ENCODE measurements at places on chromosomes 13 and 19.

DNA sequence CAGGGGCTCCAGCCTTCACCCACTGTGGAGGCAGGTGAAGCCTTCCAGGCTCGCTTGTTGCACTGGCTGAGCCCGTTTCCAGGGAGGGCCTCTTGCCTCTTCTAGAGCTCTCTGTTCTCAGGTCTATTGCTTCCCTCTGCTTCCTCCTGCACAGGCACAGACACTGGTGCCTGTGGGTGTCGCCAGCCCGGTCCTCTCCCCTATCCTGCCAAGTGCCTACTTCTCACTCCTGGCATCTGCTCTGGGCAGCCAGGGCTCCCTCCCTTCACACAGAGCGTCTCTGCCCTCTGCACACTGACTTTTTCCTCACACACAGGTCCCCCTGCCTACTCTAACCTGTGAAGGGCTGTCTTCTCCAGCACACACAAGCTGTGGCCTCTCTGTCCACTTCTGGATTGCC lies 60.3 kb downstream of the SLC7A9 start:
- DNase-seq: no peak

GRCh38 chr19:17648786-17649185 lies 39.4 kb downstream of the UNC13A start:
- DNase-seq: no peak

DNA sequence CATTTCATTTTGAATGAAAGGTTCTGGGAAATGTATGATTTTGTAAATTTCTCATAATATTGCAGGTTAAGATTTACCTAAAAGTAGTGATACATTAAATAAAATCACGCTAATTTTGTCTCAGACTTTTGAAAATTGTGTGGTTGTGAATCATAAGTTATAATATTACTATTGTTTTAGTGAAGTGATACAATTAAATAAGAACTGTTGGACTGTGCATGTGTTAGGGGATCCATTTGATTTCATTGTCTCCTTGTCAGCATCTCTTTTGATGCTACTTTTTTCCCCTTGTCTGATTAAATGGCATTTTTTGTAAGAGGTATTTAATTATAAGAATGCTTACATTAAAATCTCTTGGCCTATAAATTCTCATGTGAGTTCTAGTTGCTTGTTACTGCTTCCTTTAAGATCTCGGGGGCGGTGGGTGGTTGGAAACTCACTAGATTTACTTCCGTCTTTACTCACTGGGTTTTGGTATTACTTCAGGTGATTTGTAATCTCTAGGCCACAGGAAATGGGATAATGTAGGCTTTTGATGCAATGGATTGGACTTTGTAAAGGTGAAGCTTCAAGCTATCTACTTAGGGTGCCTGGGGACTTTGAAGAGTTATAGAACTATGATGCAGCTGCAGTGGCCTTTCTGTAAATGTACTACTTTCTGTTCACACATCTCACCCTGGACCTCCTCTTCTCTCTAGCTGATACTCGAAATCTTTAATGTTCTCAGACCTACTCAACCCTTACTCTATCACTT lies 66.5 kb downstream of the PAN3 start:
- DNase-seq: no peak

GRCh38 chr13:24680258-24680920 lies at the start of gene ATP12A:
ATP12A (plus strand) TSS chr13:24680408; CDS start chr13:24680744, 336 bp downstream.
- no peak for DNase-seq

DNA sequence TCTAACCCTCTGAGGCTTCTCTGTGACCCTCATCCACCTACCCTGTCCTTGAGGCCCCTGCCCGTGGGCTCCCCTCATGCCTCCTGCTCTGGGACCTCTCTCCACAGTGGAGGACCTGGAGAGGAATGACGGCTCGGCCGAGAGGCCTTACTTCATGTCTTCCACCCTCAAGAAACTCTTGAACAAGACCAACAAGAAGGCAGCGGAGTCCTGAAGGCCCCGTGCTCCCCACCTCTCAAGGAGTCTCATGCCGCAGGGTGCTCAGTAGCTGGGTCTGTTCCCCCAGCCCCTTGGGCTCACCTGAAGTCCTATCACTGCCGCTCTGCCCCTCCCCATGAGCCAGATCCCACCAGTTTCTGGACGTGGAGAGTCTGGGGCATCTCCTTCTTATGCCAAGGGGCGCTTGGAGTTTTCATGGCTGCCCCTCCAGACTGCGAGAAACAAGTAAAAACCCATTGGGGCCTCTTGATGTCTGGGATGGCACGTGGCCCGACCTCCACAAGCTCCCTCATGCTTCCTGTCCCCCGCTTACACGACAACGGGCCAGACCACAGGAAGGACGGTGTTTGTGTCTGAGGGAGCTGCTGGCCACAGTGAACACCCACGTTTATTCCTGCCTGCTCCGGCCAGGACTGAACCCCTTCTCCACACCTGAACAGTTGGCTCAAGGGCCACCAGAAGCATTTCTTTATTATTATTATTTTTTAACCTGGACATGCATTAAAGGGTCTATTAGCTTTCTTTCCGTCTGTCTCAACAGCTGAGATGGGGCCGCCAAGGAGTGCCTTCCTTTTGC lies 10.8 kb upstream of the ILF3 start:
- no peak for DNase-seq

GRCh38 chr13:98853771-98854221 lies 101.3 kb upstream of the SLC15A1 start:
- no peak for DNase-seq

DNA sequence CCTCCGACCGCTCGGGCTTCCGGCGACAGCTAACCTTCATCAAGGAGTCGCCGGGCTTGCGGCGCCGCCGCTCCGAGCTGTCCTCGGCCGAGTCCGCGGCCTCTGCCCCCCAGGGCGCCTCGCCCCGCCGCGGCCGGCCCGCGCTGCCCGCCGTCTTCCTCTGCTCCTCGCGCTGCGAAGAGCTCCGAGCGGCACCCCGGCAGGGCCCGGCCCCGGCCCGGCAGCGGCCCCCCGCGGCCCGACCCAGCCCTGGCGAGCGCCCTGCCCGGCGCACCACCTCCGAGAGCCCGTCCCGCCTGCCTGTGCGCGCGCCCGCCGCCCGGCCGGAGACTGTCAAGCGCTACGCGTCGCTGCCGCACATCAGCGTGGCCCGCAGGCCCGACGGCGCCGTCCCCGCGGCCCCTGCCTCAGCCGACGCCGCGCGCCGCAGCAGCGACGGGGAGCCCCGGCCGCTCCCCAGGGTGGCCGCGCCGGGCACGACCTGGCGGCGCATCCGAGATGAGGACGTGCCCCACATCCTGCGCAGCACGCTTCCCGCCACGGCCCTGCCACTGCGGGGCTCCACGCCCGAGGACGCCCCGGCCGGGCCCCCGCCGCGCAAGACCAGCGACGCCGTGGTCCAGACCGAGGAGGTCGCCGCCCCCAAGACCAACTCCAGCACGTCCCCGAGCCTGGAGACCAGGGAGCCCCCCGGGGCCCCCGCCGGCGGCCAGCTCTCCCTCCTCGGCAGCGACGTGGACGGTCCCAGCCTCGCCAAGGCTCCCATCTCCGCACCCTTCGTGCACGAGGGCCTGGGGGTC lies 9.6 kb downstream of the C19orf25 start:
- peak; percentile 57 for DNase-seq

DNA sequence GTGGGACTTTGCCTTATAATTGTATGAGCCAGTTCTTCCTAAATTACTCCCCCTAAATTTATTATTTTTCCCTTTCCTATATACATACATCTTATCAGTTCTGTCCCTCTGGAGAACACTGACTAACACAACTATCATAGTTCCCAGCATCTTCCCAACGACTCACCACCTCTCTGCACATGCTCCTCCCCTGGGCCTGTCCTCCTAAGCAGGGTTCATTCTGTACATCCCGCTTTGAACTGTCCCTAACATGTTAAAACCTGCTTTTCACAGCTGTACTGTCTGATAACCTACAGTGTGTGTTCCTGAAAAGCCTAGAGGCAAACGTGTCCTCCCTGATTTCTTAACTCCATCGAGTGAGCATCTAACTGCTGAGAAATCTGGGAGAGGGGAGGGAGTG lies 141.7 kb downstream of the EFNB2 start:
- no peak for DNase-seq

Measured in right cardiac atrium (tissue), 5 donors.